ENCODE measurements at places on chromosomes 4 and X.

DNA sequence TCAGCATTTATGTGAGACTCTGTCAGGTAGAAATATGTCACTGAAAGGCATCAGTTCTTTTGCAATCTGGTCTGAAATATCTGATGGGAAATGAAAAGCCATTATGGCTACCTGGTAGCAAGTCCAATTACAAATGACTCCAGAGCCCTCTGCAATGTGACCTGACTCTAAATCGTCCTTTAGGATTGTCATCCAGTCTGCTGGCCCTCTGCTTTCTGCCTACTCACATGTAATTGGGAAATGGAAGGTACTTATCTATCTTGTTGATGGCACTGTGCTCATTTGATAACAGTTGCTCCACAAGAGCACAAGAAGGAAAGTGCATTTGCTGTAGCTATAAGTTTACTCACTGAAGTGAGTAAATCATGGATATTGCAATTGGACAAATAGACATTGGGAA is 799.8 kb downstream of the RAPGEF2 start:
- no peak for DNase-seq

GRCh38 chr4:105551965-105552746 is at the start of gene ARHGEF38:
ARHGEF38 (plus strand) TSS chr4:105552620; CDS start chr4:105552766, 146 bp downstream.
- no peak for DNase-seq

DNA sequence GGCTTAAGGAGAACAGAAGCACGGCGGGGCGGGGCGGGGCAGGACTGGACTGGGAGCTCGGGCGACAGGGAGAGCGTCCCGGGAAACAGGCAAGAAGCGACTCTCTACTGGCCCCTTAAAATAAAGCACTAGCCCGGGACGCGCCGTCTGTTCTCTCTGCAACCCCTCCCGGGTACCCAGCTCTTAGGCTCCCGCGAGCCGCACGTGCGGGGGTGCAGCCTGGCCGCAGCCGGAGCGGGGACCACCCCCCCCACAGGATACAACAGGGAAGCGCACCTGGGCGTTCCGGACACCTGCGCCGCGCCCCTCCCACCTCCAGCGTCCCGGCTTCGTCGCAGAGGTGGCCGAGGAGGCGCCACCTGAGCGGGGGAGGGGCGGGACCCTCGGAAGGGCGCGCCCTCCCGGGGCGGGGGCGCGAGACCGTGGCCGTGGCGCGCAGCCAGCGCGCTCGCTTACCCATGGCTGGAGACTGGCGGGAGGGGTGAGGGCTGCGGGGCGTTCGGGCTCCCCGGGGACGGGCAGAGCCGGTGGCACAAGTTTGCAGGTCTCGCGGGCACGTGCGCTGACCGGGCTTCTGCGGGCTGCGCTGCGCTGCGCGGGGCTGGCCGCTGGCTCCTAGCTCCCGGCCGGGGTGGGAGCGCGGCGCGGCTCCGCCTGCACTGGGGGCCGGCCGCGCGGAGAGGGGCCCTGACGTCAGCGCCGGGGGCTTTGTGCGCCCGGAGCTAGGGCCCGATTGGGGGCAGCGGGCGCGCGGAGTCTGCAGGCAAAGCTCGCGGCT is 91.5 kb downstream of the GEMIN8 start:
- no peak for DNase-seq

- no peak for DNase-seq
Measured at GRCh38 chr4:173508386-173509035, 21.5 kb downstream of the HAND2 start.

DNA sequence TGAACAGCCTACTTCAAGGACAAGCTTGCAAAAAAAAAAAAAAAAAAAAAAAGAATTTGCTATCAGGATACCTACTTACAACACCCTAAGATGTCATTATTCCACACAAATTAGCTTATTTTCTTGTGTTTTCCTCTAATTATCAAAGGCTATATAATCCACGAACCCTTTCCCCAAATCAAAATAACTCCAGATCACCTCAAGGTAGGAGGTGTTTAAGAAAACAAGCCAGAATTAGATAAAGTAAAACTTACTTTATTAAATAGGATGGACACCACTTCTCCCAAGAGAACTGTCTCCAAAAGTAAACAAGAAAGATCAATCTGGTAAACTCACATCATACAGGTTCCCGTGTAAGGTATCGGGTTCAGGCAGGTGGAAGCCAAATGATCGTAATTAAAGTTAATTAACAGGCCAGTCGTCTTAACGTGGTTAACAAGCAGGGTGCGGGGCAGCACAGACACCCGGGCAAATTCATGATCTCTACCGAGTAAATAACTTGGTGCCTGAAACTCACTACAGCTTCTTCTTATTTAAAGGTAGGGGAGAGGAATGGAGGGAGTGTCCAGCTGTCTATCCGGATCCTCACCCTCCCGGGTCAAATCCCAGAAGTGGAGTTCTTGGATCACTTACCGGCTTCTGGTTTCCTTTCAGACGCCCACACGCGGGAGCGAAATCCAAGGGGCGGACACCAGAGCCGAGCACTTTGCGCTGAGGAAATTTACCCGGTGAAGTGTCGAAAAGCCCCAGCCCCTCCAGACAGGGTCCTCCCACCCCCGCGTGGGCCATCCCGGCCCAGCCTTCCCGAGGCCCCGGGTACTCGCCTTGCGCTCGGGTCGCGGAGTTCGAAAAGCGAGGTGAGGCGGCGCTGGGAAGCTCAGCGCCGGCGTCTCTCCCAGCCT is 708 bp downstream of the ARAP2 start:
- DNase-seq: no peak

GRCh38 chrX:21167494-21167893 is 206.7 kb upstream of the CNKSR2 start:
- no peak for DNase-seq

DNA sequence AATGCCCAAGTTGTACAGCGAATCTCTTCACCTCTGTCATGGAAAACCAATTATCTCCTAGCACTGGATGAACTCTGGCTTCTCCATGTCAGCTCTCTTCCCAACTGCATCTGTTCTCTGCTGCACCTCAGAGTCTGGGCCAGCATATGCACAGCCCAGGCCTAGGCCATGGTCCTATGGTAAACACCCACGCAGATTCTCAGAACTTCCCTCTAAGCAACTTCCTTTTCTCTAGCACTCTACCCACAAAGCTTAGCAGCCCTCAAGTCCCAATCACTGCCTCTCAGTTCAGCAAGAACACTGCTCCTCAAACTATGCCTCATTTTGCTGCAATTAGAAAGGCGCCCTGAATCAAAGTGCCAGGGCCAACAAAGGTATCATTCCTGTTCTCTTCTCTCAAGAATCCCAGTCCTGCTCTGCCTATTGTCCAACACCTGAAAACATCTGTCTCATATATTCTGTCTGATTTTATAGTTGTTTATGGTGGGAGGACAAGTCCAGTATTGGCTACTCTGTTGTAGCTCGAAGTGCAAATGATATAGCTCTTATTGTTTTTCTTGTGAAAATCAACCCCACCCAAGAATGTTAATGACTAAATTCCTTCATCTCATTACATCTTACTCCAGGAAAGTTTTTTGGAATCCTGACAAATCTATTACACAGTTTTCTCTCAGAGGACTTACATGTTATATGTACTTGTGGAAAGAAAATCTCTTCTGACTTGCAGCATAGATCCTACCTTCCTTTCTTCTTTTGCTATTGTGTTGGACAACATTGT is 85.4 kb downstream of the DCHS2 start:
- DNase-seq: no peak

GRCh38 chr4:2829933-2830451 is 13.7 kb upstream of the ADD1 start:
- DNase-seq: no peak

GRCh38 chrX:136266828-136267227 is 15.6 kb upstream of the MAP7D3 start:
- no peak for DNase-seq

DNA sequence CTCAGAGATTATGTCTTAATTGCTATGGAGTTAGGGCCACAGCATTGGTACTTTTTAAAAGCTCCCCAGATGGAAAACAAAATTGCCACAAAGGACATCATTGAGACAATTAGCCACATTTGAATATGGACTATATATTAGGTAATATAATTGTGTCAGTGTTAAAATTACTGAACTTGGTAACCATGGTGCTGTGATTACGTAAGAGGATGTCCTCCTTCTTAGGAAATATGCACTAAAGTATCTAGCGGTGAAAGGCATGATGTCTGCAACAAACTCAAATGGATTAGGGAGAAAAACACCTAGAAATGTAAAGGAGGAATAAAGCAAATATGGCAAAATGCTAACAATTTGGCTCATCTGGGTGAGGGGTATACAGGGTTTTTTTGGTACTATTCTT is 89.9 kb upstream of the PAK3 start:
- DNase-seq: no peak

GRCh38 chr4:128649575-128650205 is 159.8 kb upstream of the JADE1 start:
- DNase-seq: no peak

DNA sequence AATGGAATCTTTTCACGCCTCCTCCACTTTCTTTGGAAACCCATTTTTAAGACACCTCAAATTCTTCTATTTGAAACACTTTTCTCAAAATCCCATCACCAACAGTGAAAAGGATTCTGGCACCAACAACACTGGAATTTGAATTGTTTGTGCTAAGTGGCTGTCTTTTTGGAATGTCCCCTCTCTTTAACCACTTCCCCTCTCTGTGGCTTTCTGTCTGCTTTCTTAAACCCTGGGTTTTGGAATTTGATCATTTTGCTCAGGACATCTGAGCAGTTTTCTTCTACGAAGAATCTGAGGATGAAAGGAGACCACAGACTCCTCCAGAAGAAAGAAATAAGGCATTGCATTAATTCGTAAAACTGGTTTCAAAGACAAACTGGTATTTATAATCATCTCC is 89.0 kb downstream of the MXRA5 start:
- DNase-seq: no peak

DNA sequence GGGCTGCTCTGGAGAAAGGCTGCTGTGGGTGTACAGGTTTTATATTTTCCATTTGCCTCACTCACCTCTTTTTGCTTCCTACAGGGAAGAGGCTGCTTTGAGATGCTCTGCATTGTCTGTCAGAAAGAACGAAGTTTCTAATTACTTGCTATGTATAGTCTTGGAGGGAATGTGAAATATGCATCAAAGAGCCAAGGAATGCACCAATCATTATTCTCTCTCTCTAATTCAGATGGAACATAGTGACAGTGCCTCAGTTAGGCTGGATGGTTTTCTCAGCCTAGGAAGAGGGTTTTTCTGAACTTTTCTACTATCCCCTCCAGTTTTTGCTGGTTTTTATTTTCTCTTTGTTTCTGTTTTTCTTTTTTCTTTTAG is 106.8 kb upstream of the SLC4A4 start:
- no peak for DNase-seq

GRCh38 chrX:54024350-54024749 is 19.9 kb downstream of the PHF8 start:
- DNase-seq: no peak

GRCh38 chrX:39518476-39519029 is 579.2 kb downstream of the BCOR start:
- no peak for DNase-seq

GRCh38 chr4:87846226-87846625 is 13.5 kb downstream of the MEPE start:
- no peak for DNase-seq

GRCh38 chr4:8516996-8517550 is 63.1 kb upstream of the GPR78 start:
- no peak for DNase-seq

DNA sequence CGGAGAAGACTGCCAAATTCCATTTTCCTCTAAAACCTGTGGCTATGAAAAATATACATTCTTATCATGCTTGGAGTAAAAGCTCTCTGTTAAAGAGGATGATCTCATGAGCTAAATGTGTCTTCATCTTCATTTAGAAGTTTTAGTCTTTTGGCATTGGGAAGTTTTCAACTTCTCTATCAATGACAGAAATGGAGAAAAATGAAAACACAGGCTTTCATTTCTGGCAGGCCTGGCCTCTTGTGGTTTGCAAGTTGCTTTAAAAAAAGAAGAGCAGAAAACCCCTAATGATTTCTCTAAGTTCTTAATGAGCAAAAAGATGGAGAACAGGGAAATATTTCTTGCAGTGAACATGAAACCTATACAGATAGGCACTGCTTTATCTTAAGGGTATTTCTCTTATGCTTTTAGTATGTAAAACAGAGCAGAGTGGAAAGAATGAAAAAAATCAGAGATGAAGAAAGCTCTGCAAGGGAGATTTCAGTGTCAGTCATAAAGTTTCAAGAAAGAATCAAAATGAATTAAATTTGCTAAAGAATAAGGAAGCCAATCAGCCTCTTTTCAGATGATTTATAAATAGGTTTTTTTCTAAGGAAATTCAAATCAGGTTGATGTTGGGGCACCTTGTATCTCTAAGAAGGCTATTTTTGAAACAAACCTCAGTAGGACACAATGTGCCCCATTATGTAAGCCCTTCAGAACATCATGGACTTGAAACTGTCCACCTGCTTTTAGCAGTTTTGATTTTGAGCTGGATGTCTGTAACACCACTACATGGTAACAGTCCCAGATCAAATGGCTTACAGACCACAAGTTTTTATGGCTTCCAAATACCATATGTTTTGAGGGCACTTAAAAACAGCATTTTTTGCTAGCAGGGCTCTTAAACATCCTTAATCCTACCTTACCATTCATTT is 225.0 kb downstream of the GRIA3 start:
- no peak for DNase-seq

GRCh38 chr4:498328-498904 is 540 bp downstream of the ZNF721 start:
- DNase-seq: no peak

DNA sequence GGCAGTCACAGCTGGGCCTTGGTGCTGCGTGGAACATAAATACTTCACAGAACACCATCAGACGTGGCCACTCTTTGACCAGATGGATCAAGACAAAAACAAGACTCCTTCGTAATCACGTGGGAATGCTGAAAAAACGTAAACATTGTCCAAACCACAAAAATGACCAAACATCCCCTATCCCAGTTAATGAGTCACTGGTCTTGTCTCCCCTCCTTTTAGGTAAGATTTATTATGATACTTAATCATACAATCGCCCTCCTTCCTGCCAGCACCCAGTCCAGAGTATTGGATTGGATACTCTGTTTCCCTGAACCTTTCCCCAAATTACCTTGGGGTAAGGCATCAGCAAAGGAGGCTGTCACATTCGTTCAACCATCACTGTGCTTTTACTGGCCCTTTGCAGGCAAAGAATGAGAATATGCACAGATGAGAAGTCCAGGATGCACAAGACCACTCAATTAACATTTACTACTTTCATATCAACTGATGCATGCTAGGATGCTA is 601 bp upstream of the TCEANC start:
- no peak for DNase-seq

Measured in activated T-helper 1 cell treated with anti-CD3 and anti-CD28 coated beads, Interleukin-2, amount 50 U/mL, for 16 hours (primary cell).